CD4-positive, alpha-beta T cell treated with Interferon alpha-2 for 1 hour (primary cell): ENCODE measurements at places on chromosomes 7 and 10.

DNA sequence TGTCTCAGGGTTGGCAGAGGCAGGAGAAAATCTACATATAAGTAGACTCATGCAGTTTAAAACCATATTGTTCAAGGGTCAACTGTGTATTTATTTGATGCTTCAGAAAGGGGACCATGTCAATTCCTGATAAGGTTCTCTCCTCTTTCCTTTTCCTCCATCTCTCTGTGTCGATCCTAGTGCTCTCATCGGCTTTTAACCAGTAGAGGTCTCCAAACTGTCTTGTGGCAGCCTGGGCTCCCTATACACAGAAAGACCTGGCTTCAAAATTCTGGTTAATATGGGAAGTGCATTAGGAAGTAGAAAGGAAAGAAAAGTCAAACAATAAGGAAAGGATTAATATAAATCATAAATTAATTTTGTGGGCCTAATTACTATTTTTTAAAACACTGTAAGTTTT, 304.4 kb upstream of the C7orf33 start:
- no peak for DNase-seq

DNA sequence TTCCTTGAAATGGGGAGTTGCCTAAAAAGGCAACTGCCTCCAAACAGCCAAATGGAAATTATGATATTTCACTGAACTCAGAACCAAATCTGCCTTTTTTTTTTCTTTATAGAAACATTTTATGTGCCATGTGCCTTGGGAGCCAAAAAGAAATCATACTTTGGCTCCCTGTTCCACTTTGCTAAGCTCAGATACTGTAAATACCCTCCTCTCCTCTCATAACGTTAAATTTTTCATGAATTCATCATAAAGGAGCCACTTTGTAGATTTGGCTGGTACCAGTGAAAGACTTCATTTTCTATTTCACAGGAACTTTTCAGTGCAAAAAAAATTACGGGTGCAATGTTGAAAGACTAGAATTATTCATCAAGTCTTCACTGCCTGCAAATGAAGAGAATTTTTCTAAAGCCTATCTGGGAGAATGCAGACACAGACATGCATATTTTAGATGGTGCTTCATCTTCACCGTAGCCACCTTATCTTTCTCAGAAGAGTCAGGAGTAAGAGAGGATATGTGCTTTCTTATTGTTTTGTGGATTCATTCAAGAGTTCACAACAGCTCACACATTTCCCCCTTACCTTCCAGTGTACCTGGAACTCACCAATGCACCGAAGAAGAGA, 742.3 kb upstream of the GALNT17 start:
- no peak for DNase-seq

- DNase-seq, result no peak
Measured at GRCh38 chr7:71488308-71488707, 356.4 kb downstream of the GALNT17 start.

DNA sequence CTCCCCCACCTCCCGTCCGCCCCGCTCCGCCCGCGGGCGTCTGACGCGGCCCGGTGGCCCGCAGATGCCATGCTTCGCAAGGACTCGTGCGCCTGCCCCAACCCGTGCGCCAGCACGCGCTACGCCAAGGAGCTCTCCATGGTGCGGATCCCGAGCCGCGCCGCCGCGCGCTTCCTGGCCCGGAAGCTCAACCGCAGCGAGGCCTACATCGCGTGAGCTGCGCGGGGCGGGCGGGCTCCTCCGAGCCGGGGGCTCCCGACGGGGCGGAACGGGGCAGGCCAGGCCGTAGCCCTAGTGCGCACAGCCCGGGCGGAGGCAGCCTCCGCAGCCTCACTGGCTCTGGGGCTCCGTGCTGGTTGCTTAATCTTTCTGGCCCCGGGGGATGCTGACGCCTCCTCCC, 2.8 kb downstream of the ASIC3 start:
- DNase-seq, result peak; percentile 63

DNA sequence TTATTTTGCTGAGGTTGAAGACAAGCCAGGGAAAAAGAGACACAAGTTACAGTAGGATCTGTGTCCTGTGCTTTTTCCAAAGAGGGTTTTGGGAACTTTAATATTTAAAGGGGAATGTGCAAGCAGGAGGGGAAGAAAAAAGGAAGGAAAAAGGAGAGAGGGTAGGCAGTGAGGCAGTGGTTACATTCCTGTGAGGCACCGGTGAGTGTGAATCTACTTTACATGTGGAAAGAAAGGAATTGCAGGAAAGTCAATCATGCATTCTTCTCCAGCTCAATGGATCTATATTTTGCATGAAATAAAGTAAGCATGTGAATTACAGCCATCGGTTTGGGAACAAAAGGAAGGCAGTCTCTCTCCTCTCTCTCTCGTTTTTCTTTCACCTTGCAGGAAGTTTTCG, 12.6 kb upstream of the DYNC2I1 start:
- no peak for DNase-seq

DNA sequence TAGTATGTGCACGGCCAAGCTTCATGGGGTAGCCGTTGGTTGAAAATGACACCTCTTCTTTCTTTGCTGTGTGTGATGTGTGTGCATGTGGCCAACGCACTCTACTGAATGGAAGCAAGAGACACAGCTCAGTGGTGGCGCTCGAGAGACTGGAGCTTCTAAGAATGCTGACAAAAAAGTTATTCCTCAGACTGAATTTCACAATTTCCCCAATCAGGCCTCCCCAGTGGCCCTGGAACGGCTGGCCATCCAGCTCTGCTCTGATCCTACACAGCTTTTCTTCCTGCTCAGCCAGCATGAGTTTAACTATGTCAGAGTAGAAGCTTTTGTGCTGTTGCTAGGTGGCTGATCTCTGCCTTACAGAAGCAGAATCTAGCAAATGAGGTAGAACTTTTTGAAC, 186.7 kb upstream of the PLXDC2 start:
- no peak for DNase-seq

- DNase-seq, result no peak
Measured at GRCh38 chr10:84822931-84823630, 494.7 kb downstream of the CCSER2 start.

DNA sequence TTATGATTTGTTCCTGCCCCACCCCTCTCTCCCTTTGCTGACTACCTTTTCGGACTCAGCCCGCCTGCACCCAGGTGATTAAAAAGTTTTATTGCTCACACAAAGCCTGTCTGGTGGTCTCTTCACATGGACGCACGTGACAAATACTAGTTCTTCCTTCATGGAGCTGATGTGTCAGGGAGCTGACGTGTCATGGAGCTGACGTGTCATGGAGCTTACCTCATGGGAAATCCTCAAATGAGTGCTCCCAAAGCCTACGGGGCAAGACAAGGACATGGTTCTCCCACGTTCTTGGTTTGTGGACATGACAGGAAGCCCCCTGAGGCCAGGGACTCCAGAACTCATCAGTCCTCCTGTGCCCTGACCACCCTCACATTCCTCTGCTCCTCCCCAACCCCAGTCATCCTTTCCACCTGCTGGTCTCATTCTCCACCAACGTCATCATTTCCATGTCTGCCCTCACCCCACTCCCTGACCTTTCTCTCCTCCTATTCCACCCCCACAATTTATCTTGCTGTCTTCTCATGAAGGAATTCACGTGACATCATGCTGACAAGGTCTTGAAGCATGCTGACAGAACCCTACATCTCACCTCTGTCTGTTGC, 261.3 kb downstream of the TCERG1L start:
- DNase-seq, result no peak

GRCh38 chr7:48971173-48971572, 46.8 kb downstream of the CDC14C start:
- DNase-seq, result no peak

- no peak for DNase-seq
Measured at GRCh38 chr7:139382439-139382838, 22.7 kb downstream of the LUC7L2 start.

DNA sequence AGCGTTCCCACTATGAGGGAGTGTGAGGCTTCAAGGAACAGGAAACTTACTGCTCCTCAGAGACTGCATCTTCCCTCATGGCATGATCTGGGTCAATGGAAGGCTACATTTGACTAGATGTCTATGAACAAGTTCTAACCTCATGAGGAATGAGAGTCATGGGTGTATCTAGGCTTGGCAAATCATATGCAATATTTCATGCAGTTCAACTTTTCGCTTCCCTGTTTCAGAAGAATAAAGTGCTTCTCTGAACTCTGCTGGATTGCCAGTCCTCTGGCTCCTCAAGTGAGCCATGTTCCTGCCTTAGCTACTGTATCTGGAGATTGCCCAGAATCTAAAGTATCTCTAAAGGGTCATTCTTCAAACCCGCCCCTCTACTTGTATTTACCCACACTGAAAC, 54.3 kb upstream of the SEMA3A start:
- DNase-seq, result no peak

- DNase-seq, result no peak
Measured at GRCh38 chr7:108724251-108725100, 154.8 kb downstream of the DNAJB9 start.

DNA sequence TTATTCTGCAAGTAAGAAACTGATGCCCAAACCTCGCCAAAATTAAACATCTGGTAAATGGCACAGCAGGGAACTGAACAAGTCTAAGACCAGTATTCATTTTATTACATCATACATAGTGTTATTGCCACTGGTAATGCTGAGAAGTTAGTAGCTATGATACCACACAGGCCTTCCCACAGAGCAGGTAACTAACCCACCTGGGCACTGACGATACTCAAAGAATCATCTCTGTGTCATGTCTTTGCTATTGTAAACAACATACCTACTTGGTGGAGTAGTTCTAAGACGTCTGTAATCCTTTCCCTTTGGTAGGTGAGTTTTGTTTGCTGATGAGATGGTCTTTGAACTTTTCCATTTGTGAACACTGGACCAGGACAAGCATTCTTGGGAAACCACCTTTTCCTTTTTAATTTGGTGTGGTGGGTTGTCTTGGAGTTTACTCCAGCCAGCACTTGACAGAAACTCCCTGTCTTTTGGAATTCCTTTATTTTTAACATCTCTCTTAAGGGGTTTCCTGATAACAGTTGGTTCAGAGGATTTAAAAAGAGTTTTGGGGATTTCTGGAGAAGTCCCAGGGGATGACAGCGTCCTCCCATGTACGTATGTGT, 40.9 kb downstream of the PDSS1 start:
- DNase-seq, result peak; percentile 14

GRCh38 chr7:7521259-7521658, 14.4 kb downstream of the COL28A1 start:
- DNase-seq, result no peak

DNA sequence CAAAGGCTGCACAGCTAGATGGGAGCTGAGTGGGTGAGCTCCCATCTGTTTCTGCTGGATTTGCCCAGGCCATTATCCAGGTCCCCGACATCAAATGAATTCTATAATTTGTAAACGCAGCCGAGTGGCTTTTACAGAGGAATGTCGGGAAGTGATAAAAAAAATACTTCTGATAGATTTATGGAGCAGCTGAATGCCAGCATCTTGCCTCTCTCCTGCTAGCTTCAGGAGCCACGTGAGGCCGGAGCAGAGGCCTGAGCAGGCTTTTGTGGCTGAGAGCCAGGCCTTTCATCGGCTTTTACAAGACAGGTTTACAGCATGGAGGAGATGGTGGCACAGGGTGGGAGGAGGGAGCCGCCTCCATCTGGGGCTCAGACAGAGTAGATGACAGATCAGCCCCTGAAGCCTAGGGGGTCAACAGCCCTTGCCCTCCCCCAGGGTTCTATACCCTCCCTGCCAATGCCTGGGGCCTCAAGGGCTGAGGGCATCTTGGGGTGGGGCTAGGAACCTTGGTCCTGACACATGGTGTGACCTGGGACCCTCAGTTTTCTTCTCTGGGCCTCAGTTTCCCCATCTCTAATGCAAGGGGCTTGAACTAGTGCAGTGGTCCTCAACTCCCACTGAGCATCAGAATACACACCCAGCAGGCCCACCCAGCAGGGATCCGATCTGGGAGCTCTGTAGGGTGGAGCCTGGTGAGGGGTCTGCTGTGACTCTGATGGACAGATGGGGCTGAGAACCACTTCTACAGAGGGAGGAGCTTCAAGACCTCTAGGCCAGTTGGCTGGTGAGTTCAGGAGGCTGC, 44.2 kb upstream of the PCBD1 start:
- DNase-seq, result no peak

GRCh38 chr10:12769323-12770044, 232.0 kb downstream of the CCDC3 start:
- DNase-seq, result no peak

- no peak for DNase-seq
Measured at GRCh38 chr7:138282997-138283396, 177.1 kb upstream of the TRIM24 start.

- DNase-seq, result no peak
Measured at GRCh38 chr10:5666008-5666840, at the start of gene ASB13. TSS of gene ASB13 (minus strand) at chr10:5666595. CDS start at chr10:5666551, 44 bp downstream.

GRCh38 chr7:30888747-30889146, 22.9 kb upstream of the AQP1 start:
- no peak for DNase-seq

DNA sequence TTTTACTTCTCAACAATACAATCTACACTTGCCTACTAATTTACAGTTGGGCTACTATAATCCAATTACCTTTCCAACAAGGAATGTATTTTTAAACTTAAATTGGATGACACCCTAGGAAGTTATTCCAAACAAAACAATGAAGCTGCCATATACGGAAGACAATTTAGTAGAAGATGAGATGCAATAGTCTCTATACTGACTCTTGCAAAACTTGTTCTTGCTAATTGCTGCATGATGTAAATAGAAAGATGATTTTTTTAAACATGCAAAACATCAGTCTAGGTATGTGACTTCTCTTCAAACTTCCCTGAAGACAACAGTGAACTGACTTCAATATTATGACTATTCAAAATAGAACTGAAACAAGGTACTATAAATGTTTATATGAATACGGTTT, 17.6 kb downstream of the NT5C3A start:
- DNase-seq, result no peak

GRCh38 chr7:102028206-102028826, 210.9 kb downstream of the CUX1 start:
- no peak for DNase-seq

- no peak for DNase-seq
Measured at GRCh38 chr7:32170838-32171237, 100.6 kb upstream of the PDE1C start.

- DNase-seq, result no peak
Measured at GRCh38 chr7:5266191-5267028, 16.3 kb upstream of the SLC29A4 start.

GRCh38 chr10:44906486-44906885, 4.7 kb upstream of the TMEM72 start:
- no peak for DNase-seq

DNA sequence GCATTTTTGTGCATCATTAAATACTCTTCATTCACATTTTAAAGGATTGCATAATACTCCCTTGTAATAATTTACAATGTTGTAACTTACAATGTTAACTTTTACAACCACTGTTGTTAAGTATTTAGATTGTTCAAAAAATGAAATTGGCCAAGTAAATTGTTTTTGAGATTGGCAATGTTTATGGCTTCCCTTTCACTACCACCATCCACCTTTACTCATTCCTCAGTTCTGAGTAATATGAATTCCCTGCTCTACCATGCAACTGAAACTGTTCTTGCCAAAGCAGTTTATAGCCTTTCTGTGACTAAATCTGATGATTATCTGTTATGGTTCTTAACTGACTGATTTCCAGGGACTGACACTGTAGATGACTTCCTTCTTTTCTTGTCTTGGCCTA, 80.5 kb upstream of the TMEM106B start:
- DNase-seq, result no peak

GRCh38 chr10:132774181-132774901, 11.6 kb downstream of the NKX6-2 start:
- DNase-seq, result no peak

- DNase-seq, result no peak
Measured at GRCh38 chr7:69663911-69664832, 65.9 kb downstream of the AUTS2 start.

- DNase-seq, result peak; percentile 7
Measured at GRCh38 chr7:26397796-26398426, 106.2 kb downstream of the SNX10 start.

- no peak for DNase-seq
Measured at GRCh38 chr10:74118804-74119203, 31.8 kb downstream of the AP3M1 start.

- DNase-seq, result no peak
Measured at GRCh38 chr7:47371733-47372368, 210.1 kb downstream of the TNS3 start.
